Right ventricle myocardium superior (tissue), 1 donor: ENCODE measurements at places on chromosomes 1 and 21. TPM values are rescaled to one million over a fixed set of nuclear protein-coding genes. Genes with fewer than 3 reads are reported as not detected.

PEAR1 gene
- total RNA-seq: 6.7 TPM

S100A1 gene
- total RNA-seq: 2,267 TPM

TEX38 gene
- not detected for total RNA-seq

PADI3 gene
- total RNA-seq: not detected

TCHHL1 gene
- total RNA-seq: not detected

CD5L gene
- total RNA-seq: 4.9 TPM

RRP1 gene
- total RNA-seq: 9.4 TPM

CCDC190 gene
- total RNA-seq: 0.27 TPM

DNALI1 gene
- 3.1 TPM for total RNA-seq

OR2T2 gene
- not detected for total RNA-seq

KRTAP12-4 gene
- total RNA-seq: not detected

TMEM82 gene
- total RNA-seq: not detected
